Natural killer cell (primary cell): ENCODE measurements at places on chromosomes 7 and 10. TPM values are rescaled to one million over a fixed set of nuclear protein-coding genes. Genes with fewer than 3 reads are reported as not detected.
A peak's percentile ranks its signal among the peaks of the same experiment; 100 is the strongest.

DNA sequence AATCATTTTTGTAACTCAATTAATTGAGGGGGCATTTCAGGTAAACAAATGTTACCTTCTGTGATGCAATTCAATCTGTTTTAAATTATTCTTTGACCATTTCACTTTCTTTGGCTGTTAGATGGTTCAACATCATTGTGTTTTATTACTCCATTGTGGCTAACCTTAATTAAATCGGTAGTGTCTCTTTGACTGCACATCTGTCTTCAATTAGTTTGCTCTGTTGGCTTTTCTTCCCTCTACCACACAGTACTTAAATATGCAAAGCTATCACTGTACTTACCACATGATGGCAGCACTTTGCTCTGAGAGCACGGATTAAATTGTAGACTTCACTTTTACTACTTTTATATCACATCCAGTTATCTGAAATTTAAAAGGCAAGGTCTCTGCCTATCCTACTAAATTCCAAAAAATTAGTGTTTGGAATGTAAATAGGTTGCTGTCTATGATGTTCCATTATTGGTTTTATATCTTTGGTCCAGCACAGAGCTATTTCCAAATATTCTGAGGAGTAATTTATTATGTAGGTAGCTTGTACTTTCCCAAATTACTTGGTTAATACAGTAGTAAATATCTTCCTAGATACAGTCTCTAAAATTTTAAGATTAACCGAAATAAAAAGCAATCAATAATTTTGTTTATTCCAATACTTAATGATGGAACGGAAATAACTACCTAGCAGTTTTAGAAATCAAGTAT, 352.0 kb downstream of the PCLO start:
- no peak for DNase-seq

DNA sequence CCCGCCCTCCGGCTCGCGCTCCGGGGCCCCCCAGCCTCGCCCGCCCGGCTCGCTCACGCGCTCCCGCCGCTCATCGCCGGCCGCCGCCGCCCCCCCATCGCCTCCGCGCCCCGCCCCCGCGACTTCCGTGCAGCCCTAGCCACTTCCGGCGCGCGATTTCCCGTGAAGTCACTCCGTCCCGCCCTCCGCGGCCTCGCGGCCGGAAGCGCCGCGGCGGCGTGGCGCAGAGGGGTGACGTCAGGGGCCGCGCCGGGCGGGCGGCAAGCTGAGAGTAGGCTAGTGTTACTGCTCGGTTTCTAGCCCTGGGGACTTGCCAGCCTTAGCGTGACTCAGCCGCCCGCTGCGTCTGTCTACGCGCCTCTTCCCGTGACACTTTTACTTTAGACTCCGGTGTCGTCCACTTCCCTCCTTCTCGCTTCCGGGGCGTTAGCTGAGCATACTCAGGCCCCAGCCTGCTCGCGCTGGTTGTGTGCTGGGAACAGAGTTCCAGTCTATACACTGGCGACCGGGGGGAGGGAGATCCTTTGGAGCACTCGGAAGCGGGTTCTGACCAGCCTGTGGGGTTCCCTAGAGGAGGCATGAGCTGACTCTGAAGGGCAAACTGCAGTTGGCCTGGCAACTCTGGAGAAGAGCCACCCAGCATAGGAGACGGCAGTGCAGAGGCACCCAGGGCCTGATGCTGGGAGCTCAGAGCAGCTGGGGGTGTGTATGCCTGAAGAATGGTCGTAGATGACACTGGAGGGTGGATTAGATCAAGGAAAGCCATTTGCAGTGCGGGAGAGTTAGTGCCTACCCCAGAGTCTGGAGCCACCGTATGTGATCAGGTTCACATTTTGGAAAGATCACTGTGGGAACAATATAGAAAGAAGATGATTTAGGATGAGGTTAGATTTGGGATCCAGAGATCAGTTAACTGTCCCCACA, at the start of gene PURB:
Gene PURB (minus strand): TSS at position 137 of the 924 bp plus-strand sequence. CDS start 182 bp downstream, outside the sequence.
- peak; percentile 99 for DNase-seq

GRCh38 chr7:24920451-24921361, 59.3 kb downstream of the OSBPL3 start:
- no peak for DNase-seq

The CPA5 gene
- total RNA-seq = not detected

- no peak for DNase-seq
Measured at GRCh38 chr10:43658227-43658626, 9.5 kb upstream of the ZNF32 start.

GRCh38 chr7:46603296-46603752, 682.3 kb upstream of the IGFBP3 start:
- no peak for DNase-seq

- no peak for DNase-seq
Measured at GRCh38 chr7:152968514-152968913, 209.0 kb downstream of the ACTR3B start.

- no peak for DNase-seq
Measured at GRCh38 chr7:21365866-21366624, 61.8 kb upstream of the SP4 start.

The SEMA3A gene
- not detected for total RNA-seq

- DNase-seq = no peak
Measured at GRCh38 chr7:124480036-124480820, 285.4 kb downstream of the GPR37 start.

DNA sequence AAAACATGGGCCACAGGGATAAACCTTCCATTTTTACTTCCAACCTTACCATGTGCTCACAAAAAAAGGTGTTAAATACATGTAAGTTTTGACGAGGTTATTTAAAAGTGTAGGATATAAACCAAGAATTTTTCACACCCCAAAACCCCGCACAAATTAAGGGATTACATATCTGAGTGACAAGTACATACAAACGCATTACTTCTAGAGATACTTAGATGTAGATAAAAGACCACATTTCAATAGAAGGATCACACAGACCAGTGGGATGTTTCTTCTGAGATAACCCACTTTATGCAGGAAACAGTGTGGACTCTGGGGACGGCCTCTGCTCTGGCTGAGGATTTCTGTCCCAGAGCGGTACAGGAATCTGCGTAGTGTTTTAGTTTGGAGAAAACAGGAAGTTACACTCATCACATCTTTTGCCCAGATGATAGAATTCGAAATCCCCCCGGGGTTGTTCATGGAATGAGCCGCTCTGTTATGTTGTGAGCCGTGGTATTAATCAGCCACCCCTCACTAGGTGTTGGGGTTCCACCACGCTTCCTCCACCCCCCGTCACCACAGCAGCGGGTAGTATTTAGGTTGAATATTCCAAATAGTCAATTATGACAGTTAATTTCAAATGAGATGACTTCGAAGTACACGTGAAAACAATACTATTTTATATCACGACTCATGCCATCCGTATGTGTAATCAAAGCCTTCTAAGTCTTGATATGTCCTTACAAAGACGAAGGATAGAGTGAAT, 1.3 kb upstream of the CUL1 start:
- DNase-seq = no peak

GRCh38 chr10:21473135-21473534, 52.3 kb downstream of the SKIDA1 start:
- DNase-seq = no peak

The SDK1 gene
- 0.05 TPM for total RNA-seq

- DNase-seq = no peak
Measured at GRCh38 chr7:22990588-22990949, 23.4 kb downstream of the HYCC1 start.

DNA sequence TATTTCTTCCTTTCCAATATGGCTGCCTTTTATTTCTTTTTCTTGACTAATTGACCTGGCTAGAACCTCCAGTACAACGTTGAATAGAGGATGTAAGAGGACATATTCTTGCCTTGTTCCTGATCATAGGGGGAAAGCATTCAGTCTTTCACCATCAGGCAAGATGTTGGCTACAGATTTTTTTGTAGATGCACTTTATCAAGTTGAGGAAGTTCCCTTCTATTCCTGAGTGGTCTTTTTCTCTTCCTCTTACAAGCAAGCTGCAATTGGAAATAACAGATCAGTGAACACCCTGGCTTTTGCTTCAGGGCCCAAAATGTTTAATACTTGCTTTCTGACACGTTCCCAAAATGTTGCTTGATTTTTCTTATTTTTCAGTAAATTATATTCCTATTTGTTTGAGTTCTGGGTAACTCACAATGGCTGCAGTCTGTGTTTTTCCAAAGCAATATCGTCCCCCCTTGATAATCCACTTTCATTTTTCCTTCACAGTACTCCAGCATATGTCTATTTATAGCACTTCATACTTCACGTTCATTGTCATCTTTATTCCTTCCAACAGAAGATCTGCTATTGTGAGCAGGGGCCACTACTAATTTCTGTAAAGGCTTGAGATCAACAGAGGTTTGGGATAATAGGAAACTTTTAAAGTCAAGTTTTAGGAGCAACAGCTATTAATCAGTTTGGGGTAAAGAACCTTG, 11.7 kb downstream of the CPEB3 start:
- DNase-seq = no peak

- DNase-seq = no peak
Measured at GRCh38 chr10:72794260-72794659, 99.3 kb upstream of the OIT3 start.

- DNase-seq = no peak
Measured at GRCh38 chr10:69732147-69732825, 69.4 kb upstream of the COL13A1 start.
